Epithelial cell of prostate (primary cell): ENCODE measurements at places on chromosomes 1 and 21.

GRCh38 chr1:200281201-200281835 lies 128.5 kb downstream of the ZNF281 start:
- DNase-seq: no peak

- no peak for DNase-seq
Observed at GRCh38 chr1:81505831-81506230, 294.9 kb upstream of the ADGRL2 start.

GRCh38 chr1:232452736-232453440 lies 177.0 kb downstream of the SIPA1L2 start:
- DNase-seq: no peak

DNA sequence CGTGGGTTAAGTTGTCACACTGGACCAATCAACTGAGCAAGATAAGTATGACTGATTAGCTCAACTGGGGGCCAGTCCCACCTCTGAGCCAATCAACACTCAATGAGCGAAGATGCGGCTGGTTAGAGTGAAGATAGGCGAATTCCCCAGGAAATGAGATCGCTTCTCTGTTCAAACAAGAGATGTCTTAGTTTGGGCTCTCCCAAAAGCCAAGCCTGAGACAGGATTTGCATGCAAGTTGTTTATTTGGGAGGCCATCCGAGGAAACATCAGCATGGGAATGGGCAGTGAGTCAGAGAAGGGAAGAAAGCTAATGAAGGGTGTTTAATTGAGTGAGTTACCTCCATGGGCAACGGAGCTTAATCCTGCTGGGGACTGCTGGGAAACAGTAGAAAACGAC lies 4.9 kb upstream of the GJB5 start:
- no peak for DNase-seq

- no peak for DNase-seq
Observed at GRCh38 chr1:167094690-167095089, 815 bp downstream of the STYXL2 start.

DNA sequence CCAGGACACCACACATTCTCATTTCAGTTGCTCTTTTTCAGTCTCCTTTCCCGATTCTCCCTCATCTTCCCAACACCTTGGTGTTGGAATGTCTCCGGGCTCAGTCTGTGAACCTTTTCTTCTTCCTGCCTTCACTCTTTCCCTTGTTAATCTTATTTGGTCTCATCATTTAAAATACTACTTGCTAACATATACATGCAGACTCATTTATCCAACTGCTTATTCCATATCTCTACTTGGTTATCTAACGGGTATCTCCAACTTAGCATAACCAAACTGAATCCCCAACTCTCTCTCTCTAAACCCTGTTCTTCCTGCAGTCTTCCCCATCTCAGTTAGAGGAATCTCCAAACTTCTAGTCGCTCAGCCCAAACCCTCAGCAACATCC lies 26.2 kb downstream of the RAB3B start:
- no peak for DNase-seq

DNA sequence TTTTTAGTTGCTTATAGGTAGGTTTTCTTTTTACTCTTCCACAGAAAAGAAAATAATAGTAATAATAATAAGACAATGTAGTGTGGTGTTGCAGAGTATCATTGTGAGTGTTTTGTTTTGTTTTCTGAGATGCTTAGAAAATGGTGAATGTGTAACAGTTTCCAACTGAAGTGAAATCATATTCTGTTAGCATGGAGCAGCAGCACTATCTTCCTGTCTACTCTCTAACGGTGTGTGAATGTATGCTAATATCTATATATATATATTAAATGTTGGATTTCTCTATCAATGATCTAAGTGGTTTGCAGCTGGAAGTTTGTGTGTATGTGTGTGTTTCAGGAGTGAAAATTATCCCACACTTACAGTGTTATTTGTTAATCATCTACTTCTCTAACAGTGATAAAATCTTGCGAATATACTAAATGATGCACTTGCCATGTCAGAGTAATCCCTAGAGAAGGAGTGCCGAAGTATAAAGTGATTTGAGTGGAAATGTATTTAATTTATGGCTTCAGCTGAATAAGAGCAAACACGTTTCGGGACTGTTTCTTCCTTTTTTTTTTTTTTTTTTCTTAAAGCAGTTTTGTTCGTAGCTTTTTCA lies 377 bp downstream of the SAMD13 start:
- DNase-seq: no peak

GRCh38 chr1:2594001-2594640 lies 7.5 kb downstream of the PRXL2B start:
- DNase-seq: no peak

GRCh38 chr1:111197598-111198284 lies 2.7 kb downstream of the DENND2D start:
- DNase-seq: no peak

- no peak for DNase-seq
Observed at GRCh38 chr1:21674957-21675356, 5.8 kb upstream of the RAP1GAP start.

DNA sequence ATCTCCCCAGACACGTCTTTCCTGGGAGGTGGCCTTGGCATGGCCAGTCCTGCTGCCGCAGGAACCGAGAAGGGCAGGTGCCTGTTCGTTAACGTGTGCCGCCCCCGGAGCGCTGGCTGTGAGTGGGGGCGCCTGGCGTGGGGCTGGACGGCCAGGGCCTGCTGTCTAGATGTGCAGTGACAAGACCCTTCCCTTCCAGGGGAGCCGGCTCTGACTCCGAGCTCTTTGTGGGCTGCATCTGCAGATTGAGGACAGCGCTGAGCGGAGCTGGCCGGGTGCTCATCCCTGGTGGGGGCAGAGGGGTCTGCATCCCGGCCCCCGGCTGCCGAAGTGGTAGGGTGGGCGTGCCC lies 13.0 kb downstream of the COL18A1 start:
- no peak for DNase-seq
